ENCODE measurements at places on chromosomes 7 and 10.

DNA sequence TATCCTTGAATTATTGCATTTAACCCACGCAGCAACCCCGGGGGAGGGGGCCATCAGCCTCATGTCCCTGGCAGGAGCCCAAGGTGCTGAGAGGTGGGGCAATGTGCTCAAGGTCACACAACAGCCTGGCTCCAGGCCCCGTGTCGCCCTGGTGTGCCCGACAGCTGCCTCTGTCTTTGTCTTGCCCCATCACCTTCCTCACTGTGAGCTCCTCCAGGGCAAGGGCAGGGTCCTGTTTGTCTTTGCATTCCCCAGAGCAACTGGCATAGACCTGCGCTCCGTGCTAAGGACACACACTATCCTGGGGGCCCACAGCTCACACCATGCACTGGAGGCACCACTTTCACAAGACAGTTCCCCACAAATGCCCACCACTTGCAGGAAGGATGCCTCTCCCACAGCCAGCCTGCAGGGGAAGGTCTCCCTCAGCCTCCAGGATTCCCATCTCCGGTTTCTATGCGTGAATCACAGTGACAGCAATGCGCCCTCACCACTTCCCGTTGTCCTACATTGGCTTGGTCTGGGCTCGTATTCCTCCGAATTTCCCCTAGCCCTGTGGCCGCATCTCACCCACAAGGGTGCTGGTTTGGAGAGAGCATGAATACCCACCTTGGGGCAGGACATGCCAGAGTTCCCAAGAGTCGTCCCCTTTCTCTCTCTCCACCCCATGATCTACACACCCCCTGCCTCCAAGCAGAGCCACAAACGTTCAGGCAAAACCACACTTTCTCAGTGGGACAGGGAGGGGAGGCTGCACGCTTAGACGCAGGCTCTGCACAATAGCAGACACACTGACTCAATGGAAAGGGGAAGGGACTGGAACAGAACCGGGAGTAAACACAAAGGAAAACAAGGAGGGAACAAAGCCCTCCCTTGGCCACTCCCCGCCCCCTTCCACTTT is 10.3 kb downstream of the ITPRIP start:
- no peak for DNase-seq

GRCh38 chr7:120738816-120739215 is 119.1 kb downstream of the TSPAN12 start:
- DNase-seq: no peak

DNA sequence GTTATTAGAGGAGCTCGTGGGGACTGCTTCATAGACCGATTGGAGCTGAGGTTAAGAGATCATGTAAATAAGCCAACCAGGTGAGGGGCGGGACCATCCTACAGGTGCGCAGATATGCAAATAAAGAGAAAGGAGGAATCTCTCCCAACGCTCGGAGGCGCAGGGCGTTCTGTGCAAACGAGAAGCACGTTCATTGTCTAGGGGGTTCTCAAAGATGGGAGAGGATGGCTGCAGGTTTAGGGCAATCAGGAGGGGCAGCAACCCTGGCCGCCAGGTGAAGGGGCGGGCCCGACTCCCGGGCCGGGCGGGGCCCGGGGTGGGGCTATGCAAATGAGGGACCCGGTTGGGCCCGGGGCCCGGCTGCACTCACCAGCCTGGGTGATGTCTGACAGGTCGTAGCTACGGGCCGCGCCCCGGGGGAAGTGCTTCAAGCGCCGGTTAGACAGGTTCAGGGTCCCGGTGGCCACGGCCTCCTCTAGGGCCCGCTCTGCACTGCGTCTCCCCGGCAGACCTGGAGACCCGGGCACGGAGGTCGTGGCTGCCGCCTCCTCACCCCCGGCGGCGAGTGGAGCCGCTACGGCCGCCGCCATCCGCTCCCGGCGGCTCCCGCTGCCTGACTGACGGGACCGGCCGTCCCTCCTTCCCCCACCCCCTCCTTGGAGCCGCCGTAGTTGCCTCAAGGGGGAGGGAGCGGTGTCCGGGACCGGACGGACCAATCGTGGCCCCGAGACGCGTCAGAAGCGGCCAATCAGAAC is at the start of gene LRCH4:
TSS of gene LRCH4 (minus strand) at position 619 of the 755 bp plus-strand sequence. CDS start at position 590, 29 bp downstream.
- peak; percentile 61 for DNase-seq

DNA sequence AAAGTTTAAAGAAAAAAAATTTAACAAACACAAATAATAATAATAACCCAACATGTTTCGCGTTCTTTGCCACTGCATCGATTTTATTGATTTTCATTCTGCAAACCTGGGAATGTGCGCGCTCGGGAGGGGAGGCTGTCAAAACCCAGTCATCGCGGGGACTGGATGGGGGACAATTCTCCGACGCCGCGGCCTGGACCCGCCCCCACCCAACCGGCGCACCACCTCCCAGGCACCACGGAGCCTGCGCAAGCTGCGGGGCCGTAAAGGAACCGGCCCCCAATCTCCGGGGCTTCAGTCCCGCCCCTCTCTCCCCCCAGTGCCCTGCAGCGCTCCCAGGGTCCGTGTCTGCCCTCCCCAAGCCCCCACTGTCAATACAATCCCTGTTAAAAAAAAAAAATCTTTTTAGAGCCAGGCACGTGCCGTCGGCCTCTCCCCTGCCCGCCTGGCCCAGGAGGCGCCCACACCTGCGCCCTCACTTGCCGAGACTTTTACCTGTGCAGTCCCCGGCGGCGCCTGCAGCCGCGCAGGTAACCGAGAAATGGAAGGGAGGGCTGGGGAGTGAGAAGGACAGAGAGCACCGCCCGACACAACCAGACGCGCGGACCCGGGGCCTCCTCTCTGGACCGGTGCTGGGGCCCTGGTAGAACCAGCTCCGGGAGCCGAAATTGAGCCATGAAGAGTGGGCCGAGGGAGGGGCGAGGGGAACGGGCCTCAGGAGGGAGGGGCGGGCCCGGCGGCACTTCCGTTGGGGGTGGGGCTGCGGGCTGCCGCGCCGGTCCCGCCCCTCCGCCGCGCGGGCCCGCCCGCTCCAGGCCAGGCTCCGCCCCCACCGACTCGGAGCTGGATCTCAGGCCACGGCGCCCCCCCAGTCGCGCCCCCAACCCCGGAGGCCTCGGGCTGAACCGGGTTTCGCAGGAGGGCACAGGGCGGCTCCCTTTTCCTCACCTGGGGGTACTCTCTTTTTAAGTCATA is 7.6 kb upstream of the ZNF503 start:
- DNase-seq: peak; percentile 37

GRCh38 chr10:73581918-73582317 is 9.2 kb downstream of the USP54 start:
- DNase-seq: no peak

GRCh38 chr10:59562126-59562525 is 147.5 kb downstream of the SLC16A9 start:
- no peak for DNase-seq

DNA sequence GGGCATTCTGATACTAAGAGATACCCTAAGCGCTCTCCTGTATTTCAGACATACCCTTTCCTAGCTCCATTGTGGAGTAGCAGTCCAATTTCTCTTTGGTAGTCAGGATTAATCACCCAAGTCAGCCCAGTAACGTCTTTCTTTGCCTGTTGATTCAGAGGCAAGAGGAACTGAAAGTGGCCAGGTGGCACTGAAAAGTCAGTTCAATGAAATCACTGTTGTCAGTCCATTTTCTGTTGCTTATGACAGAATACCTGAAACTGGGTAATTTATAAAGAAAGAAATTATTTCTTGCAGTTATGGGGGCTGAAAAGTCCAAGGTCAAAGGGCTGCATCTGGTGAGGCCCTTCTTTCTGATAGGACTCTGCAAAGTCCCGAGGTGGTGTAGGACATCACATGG is 40.2 kb downstream of the ANKRD61 start:
- peak; percentile 38 for DNase-seq

GRCh38 chr7:130275826-130276297 is 9.2 kb downstream of the CPA2 start:
- DNase-seq: no peak

- DNase-seq: no peak
Measured at GRCh38 chr7:24737281-24737680, 20.0 kb downstream of the GSDME start.

DNA sequence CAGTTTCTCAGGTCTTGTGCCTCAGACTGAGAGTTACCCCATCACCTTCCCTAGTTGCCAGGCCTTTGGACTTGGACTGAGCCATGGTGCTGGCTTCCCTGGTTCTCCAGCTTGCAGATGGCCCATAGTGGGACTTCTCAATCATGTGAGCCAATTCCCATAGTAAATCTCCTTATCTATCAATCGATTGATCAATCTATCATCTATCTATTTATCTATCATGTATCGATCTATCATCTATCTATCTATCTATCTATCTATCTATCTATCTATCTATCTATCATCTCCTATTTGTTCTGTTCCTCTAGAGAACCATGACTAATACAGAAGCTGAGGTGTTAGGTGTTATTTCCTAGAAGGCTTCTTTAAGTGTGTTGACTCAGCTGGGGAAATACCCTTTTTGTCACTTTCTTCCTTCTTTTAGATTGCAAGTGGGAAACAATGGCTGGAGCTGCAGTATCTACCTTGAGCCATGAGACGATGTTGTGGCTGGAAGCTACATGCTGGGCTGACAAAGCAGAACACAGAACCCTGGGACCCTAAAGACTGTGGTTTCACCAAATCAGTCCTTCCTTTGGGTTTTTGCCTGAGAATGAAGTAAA is 234.7 kb upstream of the GLI3 start:
- DNase-seq: no peak

DNA sequence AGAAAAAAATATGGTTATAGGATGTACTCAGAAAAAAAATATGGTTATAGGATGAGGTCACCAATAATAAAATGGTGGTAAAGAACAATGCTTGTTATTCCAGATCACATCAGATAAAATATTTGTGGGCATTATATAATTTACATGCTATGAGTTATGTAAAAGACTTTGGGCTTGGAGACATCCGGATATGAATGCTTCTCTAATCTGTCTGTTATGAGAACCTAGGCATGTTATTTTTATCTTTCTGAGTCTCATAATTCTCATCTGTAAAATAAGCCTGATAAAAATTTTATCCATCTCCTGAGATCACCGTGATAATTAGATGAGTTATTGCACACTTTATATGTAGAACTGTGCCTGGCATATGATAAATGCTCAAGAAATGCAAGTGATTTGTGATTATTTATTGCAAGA is 37.8 kb downstream of the DKK1 start:
- no peak for DNase-seq

- no peak for DNase-seq
Measured at GRCh38 chr7:156014201-156014600, 201.9 kb upstream of the SHH start.

DNA sequence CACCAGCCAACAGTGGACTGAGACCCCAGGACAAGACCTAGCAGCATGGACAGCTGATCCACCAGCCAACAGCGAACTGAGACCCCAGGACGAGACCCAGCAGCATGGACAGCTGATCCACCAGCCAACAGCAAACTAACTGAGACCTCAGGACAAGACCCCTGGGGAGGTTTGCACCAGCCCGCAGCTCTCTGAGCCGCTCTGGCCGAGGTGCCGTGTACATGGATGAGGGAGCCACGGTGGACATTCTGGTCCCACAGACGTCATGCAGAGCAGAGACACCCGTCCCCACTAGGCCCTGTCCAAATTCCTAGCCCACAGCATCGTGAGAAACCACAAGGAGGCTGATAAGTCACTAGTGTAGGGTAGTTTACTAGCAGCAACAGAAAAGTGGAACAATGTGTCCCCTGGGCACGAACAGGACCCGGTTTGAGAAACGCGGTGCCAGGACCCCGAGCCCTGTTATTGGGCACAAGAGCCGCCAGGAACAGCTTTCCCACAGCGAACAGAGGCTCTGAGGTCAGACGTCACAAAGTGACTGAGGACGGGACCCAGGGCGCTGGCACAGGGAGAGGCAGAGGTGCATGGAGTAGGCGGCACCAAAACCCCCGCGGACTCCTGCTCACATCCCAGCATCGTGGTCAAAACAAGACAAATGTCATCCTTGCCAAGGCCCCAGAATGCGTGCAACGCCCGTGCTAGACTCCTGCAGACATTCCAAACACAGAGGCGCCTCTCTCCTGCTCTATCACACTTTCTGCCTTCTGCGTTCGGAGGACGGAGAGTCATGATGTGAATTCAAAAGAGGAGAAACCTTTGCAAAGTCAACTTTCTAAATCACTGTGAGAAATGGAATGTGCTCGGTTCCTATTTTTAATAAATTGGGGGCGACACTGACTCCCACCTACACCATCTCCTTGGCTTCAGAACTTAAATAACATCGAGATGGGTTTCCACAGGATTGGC is 8.1 kb downstream of the STK32C start:
- no peak for DNase-seq

DNA sequence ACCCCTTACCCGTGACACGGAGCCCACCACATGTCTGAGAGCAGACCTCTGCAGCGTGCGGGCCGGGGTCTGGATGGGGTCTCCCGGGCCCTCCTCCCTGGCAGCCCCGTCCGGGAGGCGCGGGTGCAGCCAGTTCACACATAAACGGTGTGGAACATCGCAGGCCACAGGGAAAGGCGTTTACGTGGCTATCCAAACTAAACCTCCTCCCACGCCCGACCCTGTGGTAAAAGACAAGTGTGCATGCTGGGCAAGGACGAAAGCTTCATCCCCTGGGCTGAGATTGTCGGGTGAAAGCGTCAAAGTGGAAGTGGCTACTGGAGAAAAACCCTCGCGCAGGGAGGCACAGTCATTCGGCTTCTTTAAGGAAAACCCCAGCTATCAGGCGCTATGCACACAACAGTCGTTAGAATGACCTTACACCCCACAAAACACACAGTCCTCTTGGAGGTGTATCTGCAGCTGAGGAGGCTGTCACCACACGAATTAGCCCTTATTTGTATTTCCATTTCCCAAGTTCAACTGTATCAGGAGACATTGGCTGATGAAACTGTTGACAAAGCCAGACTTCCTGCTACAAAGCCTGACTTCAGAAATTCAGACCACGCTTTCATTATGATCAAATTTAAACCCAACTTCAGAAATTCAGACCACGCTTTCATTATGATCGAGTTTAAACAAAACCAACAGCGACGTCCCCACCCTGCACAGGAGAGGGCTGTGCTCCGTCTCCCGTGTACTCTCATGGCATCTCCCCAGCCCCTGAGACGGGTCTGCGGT is 15.3 kb downstream of the GPER1 start:
- peak; percentile 4 for DNase-seq

DNA sequence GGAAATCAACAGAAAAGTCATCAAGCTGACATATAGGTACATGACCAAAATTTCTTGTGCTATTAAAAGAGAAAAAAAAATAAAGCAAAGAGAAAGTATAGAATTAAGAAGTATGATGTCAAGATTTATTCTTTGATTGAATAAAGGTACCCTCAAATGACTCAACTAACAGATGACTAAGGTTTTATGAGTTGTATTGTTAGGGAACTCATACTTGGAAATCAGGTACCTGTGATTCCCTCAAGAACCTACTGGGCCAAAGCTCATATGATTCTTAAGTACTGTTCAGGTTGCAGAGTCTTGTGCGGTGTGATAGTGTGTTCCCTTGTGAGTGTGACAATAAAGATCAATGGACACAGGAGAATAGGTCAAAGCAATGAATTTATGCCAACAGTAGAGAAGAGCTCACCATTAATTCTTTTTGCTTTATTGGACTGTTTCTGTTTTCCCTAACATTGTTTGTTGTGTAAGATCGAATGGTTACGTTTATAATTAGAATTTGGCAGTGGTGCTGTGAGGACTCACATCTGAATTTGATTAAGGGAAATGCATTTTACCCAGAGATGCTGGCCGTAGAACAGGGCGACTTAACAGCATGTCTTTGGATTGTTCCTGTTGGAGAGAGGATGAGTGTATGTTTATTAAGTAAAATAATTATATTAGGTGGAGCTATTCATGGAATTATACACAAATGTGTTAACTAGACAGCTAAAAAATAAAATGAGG is 293.2 kb upstream of the SEMA3D start:
- DNase-seq: no peak

Data from CD4-positive, alpha-beta T cell treated with Interleukin-1 beta for 1 hour (primary cell).